ENCODE measurements at places on chromosomes 1 and 21. TPM values are rescaled to one million over a fixed set of nuclear protein-coding genes. Genes with fewer than 3 reads are reported as not detected.

DNA sequence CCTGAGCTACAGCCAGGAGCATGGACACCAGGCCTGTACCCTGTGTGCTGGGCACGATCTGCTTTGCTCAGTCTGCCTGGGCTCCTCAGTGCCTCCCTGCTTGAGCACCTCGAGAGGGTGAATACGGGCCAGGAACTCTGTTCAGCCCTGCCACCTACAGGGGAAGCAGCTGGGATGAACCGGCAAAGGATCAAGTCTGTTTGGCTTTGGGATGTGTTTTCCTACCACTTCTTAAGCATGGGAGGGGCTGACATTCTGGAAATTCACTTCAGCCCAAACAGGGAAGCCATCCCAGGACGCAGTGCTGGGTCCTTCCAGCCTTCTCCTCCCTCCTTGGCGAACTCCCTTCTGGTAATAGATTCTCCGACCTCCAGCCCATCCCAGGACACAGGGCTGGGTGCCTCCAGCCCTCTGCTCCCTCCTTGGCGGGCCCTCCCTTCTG is 55.8 kb upstream of the SELENON start:
- no peak for DNase-seq

KIF17 gene
- 5.5 TPM for polyA plus RNA-seq

DNA sequence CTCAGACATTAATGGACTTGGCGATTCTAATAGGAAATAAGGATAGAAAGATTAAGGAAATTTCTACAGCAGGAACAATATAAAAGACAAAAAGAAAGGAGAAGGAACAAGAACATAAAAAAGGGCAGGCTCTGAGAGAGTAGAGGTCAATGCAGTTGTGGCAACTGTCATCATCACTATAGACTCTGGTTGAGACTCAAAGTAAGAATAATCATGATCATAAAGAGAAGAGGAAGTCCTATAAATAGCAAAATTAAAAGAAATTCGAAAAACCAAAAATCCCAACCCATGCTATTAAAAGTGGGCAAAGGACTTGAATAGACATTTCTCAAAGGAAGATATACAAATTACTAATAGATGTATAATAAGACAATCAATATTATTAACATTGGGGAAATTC is 14.4 kb upstream of the XCL1 start:
- no peak for DNase-seq

DNA sequence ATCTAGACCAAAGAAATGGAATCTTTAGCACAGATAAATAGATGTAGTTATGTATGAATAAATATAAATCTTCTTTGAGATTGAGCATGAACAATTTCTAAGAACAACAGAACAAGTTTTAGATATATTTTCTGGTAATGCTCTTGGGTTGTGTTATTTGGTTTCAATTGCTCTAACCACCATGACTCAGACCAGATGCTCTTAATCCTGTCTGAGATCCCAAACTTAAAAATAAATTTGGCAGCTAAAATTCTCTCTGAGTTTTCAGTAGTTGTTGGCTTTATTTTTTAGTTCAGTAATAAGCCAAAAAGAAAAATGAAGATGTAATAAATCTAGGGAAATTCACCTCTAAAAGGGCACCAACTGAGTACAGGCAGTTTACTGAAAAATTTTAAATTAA is 1693.4 kb downstream of the NCAM2 start:
- no peak for DNase-seq

BEND5 gene
- polyA plus RNA-seq = 29.6 TPM

PPP1R8 gene
- 51.2 TPM for polyA plus RNA-seq

DNA sequence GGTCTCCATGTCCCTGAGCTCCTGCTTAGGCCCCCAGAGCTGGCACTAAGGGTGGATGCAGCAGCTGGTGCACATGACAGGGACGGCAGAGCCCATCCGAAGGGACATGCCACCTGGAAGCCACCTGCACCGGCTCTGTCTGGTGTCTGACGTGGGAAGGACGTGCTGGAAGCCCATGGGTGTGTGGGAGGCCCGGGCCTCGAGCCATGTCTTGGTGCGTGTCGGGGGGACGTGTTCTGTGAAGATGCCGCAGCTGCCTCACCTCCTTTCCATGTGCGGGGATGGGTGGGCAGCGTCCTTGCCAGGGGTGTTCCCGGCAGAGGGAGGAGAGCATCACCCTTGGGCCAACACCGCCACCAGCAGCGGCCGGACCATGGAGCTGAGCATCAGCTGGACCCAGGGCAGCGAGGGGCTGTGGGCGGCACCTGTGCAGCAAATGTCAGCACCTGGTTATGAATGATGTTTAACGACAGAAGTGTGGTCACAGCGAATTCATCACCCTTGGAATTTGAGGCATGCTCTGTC is 15.5 kb upstream of the POFUT2 start:
- DNase-seq = no peak

GRCh38 chr1:170095976-170096748 is 21.7 kb upstream of the KIFAP3 start:
- DNase-seq = no peak

PPIAL4G gene
- 0.05 TPM for polyA plus RNA-seq

SDC3 gene
- polyA plus RNA-seq = 31.6 TPM

TESK2 gene
- 9.2 TPM for polyA plus RNA-seq

DNA sequence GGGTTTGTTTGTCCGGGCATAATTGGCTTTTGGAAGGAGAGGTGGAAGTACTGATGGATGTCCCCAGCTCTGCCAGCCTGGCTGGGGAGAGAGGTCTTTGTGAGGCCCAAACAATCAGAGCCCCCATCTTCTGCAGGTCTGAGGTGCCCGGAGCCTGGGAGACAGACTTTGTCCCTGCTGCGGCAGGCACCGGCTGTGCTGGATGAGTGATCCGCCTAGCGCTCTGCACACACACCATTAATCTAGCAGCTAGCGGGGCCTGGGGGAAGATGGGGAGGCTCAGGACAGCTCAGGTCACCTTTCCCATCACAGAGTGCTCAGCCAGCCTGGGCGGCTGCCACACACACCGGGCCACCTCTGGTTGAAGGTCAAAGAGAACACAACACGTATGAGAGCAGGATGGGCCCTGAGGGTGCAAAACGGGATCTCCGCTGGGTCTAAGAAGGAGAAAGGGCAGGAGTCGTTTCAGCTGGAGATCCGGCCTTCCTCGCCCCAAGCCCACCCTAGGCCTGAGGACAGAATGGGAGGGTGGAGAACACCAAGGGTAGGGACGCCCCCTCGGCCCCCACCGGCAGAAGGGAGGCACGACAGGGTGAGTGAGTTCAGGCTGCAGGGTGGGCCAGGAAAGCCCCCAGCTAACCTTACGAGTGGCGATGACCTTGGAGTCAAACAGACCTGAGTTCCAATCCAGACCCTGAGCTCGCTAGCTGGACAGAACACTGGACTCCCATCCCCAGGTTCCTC is 341.8 kb downstream of the NPHP4 start:
- no peak for DNase-seq

OVAAL gene
- not detected for polyA plus RNA-seq

SYTL1 gene
- polyA plus RNA-seq = 9.5 TPM

GRCh38 chr1:25797939-25798338 is 2.1 kb upstream of the SELENON start:
- DNase-seq = no peak

- no peak for DNase-seq
Measured at GRCh38 chr1:245375789-245376460, 221.1 kb downstream of the KIF26B start.

- DNase-seq = no peak
Measured at GRCh38 chr1:247992986-247993385, 20.5 kb upstream of the OR2L5 start.

DNA sequence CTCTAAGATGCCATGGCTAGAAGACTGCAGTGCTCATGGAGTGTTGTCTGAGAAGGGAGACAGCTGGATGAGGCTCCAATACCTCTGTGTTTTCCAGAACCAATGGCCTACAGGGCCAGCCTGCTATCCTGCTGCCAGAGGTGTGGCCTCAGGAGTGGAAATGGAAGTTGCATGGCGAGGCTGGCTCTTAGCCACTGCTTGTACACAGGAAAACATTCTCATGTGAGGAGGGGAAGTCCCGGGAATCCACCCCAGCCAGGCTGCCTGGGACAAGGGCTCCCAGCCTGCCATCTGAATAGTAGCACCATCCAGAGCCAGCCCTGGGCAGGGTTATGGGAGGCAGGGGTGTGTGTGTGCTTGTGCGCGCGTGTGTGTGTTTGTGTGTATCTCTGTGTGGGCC is 56.5 kb downstream of the SDC3 start:
- no peak for DNase-seq

DNA sequence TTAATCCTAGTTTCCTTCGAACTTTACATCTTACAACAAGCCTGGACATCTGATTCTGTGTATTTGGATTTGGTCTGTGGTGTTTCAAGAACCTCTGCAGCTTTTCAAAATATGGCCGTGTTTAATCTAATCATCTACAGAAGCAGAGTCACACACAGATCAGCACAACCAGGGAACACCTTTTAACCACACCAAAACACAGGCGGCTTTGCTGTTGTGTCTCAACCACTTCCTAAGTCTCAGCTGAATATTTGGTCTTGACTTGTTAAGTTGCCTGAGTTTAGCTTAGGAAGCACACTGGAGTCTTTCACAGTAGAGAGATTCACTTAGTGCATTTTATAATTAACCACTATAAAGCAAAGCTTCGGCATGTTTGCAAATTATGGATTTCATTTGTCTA is 17.1 kb downstream of the ADAMTS5 start:
- DNase-seq = no peak
